Ammon's horn (tissue), 1 donor: ENCODE measurements at places on chromosomes 5 and 9.

DNA sequence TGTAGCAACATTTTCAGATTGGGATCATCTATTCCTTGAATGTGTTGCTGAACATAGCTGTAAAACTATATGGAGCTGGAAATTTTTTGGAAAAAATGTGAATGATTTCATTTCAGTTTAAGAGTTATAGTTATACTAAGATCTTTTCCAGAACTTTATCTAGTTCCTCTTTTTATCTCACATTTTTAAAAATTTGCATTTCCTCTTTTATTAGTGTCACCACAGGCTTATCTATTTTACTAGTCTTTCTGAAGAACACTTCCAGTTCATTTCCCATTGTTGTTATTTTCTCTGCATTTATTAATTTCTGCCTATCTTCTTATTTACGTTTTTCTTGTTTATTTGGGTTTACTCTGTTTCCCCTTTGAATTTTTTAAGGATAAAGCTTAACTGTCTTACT lies 46.0 kb upstream of the FSTL4 start:
- DNase-seq, result no peak

DNA sequence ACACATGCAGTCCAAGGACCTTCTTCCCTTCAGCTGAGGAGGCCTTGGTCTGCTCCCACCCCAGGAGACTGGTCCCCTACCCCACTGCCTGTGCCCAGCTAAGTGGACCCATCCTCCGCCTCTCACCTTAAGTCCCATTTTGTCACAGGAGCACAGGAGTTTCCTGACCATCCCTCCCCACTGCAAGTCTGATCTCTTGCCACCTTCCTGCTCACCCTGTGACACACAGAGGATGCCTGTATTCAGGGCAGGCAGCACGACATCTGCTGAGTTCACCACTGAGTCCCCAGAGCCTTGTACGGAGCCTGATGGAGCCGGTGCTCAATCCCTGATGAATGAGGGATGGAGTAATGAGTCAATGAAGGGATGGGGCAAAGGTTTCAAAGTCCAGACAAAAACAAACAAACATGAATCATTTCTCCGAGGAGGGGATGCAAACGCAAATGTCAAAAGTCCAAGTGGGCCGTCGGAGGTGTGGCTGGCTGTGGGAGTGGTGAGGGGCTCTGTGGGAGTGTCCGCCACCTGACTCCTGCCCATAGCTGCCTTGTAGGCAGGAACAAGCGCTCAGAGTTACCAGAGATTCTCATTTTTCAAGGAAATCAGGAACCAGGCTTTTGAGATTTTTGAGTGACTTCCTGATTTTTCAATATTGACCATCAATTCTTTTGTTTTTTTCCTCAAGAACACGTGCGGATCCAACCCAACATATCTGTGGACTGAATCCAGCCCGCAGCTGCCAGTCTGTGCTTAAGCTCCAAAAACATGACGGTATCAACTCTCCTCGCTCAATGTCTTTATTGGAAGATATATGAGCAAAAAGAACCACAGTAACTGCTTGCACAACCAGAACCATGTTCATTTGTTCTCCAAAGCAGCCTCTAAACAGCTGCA lies 4.4 kb downstream of the RAPGEF1 start:
- DNase-seq, result no peak

GRCh38 chr9:88722753-88723152 lies 187.8 kb downstream of the NXNL2 start:
- DNase-seq, result no peak

- DNase-seq, result no peak
Measured at GRCh38 chr5:170111088-170111785, 5.5 kb downstream of the FOXI1 start.

GRCh38 chr5:151903243-151903653 lies 21.4 kb downstream of the GLRA1 start:
- no peak for DNase-seq

GRCh38 chr9:98365781-98366180 lies 110.3 kb upstream of the TBC1D2 start:
- no peak for DNase-seq

DNA sequence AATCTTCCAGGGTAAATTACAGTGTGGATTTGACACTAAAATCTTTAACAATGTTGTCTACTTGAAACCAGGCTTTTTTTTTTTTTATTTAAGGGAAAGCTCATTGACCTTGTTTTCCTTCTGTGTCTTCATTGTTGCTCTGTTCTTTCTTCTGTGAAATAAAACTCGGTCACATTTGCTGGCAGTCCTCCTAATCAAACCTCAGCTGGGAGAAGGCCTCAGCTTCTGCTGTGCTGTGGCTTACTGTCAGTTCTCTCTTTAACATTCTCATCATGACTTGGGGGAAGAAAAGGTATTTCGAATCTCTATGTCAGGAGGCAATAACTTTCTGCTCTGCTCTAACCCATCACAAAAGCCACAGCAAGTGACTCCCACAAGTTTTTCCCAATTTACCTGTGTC lies 268.9 kb downstream of the ZNF608 start:
- DNase-seq, result peak; percentile 50

DNA sequence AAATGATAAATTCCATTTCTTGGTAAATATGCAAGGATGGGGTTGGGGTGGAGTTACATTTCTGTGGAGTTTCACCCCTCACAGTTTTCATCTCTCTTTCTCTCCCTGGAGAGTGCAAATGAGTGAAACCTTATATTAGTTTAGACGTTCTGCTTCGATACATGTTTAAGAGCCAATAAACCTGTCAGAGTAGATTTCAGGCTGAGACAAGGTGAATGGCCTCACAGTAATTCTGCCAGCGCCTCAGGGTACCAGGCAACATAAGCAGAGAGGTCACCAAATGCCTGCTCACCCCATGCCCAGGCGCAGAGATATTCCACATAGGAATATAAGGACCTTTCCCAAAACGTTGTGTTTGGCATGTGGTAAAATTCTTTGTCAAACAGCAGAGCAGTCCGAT lies 154.9 kb upstream of the VLDLR start:
- no peak for DNase-seq

GRCh38 chr5:407051-407450 lies 35.9 kb upstream of the EXOC3 start:
- no peak for DNase-seq

- DNase-seq, result no peak
Measured at GRCh38 chr9:95506428-95506677, 10.4 kb downstream of the PTCH1 start.

- no peak for DNase-seq
Measured at GRCh38 chr5:125207856-125208255, 461.4 kb upstream of the ZNF608 start.
